ENCODE measurements at places on chromosomes 11 and 22.

DNA sequence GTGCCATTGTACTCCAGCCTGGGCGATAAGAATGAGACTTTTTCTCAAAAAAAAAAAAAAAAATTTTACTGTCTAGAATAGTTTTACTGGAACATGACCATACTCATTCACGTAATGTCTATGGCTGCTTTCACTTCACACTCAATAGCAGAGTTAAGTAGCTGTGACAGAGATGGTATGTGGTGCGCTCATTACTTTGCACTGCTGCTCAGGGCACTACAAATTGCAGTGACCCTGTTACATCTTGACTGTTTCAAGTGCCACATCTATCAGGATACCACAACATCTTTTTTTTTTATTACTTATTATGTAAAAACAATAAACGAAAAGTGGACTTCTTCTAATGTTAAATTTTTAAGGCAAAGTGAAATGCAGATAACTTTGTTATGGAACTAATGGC lies 110.3 kb downstream of the ARHGAP20 start:
- no peak for DNase-seq

- DNase-seq, result no peak
These were observed 38.6 kb downstream of the ETS1 start for GRCh38 chr11:128548649-128549255.

- peak; percentile 4 for DNase-seq
These were observed 68.7 kb downstream of the DDX10 start for GRCh38 chr11:108733479-108734116.

GRCh38 chr22:19181786-19182471 lies 3.4 kb upstream of the SLC25A1 start:
- no peak for DNase-seq

Data from activated T-cell treated with anti-CD3 and anti-CD28 coated beads for 4 hours (primary cell).